ENCODE measurements at places on chromosomes 3 and 15.

GRCh38 chr15:99371180-99372103 is 120.2 kb downstream of the LRRC28 start:
- no peak for DNase-seq

GRCh38 chr3:197746209-197746608 is 3.5 kb upstream of the FYTTD1 start:
- no peak for DNase-seq

DNA sequence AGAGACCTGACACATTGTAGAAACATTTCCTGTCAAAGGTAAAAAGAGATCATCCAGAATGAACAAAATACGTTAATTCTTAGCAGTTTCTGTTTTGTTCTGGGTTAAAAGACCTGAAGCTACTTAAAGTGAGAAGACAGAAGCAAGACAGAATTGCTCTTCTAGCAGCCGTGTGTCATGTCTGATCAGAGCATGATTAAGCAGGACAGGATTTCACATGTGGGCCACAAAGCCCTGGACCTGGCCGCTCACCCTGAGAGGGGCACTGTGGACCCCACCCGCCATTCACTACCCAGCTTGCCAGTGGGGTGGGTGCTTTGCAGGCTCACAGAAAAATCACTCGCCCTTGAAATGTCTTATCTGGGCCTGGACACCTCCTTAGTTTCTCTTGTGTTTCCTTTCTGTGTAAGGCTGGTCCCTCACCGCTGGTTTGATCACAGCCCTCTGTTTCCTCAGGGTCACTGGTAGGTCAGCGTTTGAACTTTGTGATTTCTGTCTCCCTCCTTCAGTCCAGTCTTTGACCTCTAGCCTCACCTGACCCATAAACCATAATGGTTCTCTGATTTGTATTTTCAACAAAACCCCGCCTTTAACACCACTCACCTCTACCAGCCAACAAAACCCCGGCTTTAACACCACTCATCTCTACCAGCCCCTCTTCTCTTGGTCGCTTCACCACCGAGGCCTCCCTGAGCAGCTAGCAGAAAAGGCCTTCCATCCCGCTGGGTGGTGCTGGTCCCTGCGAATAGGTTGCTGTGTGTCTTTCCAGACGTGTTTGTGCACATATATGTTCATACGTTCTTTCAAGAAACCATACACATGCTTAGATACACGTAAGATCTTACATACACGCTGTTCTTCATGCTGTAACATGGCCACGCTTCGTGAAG is 185.0 kb downstream of the OR4M2 start:
- no peak for DNase-seq

DNA sequence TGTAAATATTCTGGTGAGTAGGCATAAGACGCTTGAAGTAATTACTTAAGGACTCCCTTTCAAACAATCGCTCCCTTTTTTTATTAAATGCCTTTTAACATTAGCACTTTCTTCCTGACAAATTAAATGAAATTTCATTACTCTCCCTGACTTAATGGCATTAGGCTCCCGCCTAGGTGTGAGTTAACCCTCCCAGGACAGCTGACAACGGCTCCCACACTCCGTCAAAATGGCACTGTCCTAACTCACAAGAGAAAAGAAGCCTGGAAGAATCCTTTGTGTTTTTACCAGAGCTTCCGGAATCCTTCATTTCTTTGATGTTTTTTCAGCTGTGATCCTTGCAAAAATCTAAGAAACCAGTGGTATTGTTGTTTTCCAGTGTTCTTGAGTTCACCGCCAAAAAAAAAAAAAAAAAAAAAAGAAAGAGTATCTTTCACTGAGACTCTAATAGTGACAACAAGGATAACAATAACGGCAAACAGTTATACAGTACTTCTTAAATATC is 861.0 kb upstream of the NR2F2 start:
- no peak for DNase-seq

GRCh38 chr15:68909601-68910100 is 20.7 kb upstream of the SPESP1 start:
- no peak for DNase-seq

DNA sequence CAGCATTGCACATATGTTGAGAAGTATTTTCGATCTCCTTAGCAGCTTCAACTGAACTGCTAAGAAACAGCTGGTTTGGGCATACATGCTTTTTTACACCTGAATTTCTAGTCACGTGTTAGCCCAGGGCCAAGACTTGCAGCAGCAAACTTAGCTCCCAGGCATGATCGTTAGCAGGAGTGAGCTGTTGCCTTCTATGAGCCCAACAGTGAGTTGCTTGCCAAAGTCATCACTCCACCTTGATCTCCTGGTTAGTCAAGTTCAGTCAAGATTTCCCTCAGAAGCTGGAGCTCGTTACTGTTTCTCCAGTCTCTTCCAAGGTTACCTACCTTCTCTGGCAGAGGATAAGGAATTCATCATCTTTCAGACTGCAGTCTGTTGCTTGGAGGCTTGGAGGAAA is 100.4 kb upstream of the SEMA6D start:
- no peak for DNase-seq

DNA sequence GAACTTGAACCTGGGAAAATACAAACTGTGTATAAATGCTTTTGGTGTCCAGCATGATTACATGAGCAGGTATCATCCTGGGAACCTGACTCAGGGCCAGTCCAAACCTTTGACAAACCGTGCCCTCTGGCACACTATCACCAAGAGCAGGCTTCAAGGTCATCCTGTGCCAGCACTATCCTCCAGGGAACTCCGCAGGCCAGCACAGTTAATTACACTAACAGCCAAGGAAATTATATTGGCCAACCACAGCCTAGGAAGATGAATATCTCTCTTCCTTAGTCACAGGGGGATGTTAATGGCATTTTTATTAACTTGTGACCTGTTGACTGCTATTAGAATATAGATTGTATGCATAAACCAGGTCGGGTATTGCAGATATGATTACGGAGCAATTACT is 262.0 kb downstream of the TUSC7 start:
- no peak for DNase-seq

DNA sequence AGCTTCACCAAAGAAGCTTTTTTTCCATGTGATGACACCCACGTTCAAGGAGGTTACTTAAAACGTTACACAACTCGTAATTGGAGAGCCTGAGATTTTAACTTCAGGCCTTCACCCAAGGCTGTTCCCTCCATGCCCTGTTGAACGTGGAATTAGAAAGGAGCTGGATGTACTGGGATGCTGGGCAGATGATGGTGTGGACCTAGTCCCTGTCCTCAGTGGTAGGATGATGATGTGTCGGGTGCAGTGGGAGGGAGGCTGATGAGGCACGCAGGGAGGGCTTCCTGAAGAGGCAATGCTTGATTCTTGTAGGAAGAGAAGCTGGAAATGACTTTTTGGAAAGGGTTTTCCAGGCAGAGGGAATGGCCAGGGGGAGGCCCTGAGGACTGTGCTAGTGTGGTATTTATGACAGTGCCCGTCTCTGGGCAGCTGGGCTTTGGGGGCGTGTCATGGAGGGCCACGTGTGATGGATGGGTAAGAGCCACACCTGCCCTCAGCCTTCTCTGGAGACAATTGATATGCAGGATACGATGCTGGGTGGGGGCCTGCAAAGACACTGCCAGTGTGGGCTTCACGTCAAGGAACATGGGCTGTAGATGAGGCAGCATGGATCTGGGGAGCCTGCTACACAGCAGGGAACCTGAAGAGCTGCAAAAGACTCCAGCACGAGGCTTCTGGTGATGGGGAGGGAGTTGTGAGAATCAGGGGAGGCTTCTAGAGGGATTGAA is 15.3 kb downstream of the SYNM start:
- DNase-seq, result peak; percentile 65

- DNase-seq, result no peak
Measured at GRCh38 chr3:159643406-159643805, 345.2 kb upstream of the IL12A start.

GRCh38 chr15:80709542-80709941 is 14.4 kb downstream of the ABHD17C start:
- DNase-seq, result no peak

DNA sequence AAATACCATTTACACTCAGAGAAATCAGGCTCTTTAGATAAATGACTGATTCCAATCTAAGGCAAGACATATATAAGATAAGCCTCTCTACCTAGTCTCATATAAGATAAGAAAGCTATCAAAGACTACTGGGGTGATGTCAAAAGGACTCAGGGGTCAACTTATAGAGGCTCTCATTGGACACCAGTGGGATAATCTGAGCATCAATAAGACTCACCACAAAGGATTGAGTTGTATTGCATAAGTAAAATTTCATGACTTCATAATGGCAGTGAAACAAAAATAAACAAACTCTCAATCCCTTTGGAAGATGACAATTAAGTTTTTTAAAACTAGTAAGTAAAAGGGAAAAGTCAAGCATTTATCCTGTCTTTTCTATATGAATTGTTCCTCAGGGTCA is 317.8 kb downstream of the SHQ1 start:
- no peak for DNase-seq

GRCh38 chr15:45993508-45993907 is 358.7 kb downstream of the SQOR start:
- no peak for DNase-seq

DNA sequence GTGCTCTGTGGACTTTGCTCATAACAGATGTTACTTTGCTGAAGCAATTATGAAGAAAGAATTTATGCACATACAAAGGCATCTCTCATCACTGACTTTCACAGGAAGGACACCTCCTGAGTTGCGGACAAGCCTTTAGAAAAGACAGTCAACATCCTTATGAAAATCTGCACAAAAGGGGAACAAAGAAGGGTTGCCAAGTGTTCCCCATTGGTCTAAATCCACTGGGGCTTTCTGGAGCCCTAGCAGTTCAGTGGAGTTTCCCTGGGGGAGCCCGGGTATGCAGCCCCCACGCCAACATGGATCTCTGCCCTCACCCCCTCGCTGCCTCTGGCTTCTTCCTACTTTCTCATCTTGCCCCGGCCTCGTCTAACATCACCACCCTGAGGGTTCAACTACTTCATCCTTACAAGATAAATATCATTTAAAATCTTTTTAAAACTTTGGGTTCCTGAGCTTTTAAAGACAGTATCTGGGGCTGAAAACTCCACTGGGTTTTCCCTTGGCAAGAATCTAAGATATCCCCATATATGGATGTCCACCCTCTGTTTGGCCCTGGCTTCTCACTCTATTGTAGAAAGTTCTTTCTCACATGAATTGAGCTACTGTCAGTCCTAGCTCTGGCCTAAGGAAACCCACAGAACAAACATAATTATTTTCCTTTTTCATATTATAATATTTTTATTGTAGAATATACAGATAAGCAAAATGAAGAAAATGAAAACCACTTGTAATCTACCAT is 207.9 kb upstream of the RGMA start:
- no peak for DNase-seq

- no peak for DNase-seq
Measured at GRCh38 chr3:38458796-38459498, 5.3 kb downstream of the ACVR2B start.

DNA sequence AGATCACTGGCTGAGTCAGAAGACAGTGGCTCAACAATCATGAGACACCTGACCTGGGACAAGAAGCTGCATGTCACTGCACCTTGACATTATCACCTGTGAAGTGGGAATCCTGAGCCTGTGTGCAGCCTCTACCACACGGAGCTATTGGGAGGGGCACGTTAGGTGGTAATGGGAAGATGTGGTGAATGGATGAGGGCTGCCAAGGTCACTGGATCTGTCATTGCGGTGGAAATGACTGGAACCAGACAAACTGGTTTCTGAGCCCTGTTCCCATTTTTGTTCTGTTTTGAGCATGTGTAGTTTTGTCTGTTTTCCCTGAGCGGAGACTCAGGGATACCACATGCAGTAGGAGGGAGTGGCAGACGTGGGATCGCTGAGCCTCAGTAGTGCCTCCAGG is 235.5 kb downstream of the OPA1 start:
- peak; percentile 50 for DNase-seq

GRCh38 chr3:138972941-138973340 is 25.9 kb downstream of the FOXL2NB start:
- DNase-seq, result peak; percentile 67

GRCh38 chr3:46585799-46586693 is 19.9 kb upstream of the LRRC2 start:
- no peak for DNase-seq

DNA sequence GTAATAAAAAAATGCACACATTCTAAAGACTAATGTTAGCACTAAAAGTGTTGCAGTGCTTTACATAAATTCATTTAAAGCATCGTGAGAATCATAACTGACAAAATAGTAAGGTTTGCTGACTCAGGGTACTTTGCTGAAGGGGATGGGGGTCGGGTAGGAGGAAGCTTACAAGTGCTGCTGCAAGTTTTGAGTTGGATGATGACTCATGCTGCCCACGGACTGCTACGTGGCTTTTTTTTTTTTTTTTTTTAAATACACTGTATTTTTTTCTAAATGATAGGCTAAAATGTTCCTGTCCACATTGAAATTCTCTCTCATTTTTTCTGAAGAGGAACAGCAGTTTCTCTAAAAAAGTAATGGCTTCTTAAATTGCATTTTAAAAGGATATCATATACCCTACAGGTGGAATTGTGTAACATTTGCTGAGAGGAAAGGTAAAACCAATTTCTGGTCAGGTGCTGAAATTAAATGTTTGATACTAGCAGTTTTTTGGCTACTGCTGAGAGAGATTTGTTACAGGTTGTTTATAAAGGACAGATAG is 2.2 kb downstream of the MAPK6 start:
- no peak for DNase-seq

DNA sequence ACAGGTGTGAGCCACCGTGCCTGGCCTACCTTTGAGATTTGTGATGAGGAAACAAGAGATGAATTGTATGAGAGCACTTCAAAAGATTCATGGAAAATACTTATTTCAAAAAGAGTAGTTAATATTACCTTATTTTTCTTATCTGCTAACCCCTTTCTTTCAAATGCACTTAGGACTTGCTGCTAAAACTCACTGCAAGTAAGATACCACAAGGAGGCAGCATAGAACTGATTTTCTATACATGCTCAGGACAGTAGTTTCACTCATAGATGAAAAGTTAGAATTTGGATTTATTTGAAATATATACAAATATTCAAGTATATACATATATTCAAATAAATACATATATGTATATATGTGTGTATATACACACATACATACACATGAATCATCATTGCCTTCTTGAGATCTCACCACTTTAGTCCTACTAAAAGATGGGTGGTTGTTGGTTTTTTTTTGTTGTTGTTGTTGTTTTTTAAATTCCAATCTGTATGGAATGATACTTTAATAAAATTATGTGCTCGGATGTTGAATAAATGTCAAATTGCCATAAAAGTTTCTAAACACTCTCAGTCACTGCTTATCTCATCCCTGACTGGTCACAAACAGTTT is 2.4 kb downstream of the CCNDBP1 start:
- DNase-seq, result no peak

DNA sequence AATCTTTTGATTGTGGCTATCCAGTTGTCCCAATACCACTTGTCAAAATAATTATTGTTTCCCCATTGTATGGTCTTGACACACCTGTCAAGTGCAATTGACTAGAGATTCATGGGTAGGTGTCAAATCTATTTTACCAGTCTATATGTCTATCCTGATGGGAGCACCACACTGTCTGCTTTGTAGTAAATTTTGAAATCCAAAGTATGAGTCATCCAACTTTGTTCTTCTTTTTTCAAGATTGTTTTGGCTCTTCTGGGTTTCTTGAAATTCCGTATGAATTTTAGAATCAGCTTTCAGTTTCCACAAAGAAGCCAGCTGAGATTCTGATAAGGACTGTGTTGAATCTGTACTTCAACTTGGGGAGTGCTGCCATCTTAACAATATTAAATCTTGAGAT is 71.9 kb downstream of the CSNK1G1 start:
- no peak for DNase-seq

- DNase-seq, result no peak
Measured at GRCh38 chr15:50167110-50167509, 14.9 kb upstream of the SLC27A2 start.

All from coronary artery (tissue), 2 donors.